ENCODE measurements at places on chromosomes 1 and 21.
A peak's percentile ranks its signal among the peaks of the same experiment; 100 is the strongest.

DNA sequence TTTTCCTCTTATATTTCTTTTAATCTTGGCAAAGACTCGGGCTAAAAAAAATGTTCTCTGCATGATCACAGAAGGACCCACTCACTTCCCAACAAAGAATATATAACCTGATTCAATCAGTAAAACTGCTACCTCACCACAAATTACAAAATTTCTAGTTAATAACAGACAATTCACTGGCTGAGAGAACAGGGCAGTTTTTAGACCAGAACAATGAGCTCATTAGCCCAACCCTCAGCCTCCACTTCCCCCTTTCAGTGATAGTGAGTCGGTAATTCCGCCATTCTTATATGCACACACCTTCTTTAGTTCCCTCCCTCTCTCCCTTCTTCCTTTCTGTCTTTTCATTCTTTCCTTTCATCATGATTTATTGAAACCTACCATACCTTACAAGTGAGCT lies 8.9 kb downstream of the SIPA1L2 start:
- DNase-seq = no peak

DNA sequence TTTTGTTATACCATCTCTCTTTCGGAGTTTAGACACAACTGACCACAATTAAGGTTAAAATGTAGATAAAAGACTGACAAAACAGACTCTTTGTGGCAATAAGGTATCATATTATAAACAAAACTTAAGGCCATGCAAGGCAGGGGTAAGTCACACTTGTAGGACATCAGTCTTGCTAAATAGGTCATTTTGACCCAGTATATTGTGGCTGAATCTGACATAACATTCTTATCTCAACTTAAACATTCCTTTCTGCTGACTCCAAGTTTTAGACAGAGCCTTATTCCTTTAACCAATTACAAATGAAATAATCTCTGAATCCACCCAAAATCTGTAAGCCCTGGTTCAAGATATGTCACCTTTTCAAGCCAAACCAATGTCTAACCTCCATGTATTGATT lies 733.4 kb upstream of the B3GALT2 start:
- DNase-seq = no peak

DNA sequence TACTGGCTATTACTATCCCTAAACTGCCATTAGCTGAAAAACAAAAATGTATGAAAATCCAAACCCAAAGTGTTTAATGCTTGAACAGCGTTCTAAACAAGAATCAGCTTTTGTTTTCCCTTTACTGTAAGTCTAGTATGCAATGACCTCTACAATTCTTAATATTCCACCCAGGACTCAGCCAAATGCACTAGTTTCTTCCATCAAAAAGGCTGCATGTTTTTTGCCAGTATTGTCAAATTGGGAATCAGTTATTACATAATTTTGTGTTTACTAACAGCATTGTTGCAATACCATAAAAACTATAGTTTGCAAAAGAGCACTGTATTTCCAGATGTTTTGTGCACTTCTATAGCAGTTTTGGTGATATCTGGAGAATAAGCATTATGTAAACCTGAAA lies 634.5 kb downstream of the LTN1 start:
- DNase-seq = no peak

DNA sequence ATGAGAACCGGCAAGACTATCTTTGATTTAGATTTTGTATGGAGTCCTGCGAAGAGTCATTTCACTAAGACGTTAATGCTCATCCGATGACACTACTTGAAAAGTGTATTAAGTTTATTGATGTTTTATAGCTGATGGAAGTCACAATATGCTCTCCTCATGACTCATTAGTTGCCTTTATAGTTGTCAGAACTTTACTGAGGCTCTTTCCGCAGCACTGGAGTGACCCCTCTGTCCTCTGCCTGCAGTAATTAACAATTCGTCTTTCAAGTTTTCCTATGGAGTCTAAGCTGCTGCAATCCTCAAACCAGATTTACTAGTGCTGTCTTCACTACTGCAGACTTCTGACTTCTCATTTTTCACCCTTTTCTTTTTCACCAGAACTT lies 853 bp downstream of the USP16 start:
- peak; percentile 50 for DNase-seq

- DNase-seq = peak; percentile 22
Observed at GRCh38 chr21:15706696-15707095, 23.1 kb upstream of the USP25 start.
